Stimulated activated CD4-positive, alpha-beta T cell treated with anti-CD3 and anti-CD28 coated beads, Interleukin-15, amount 100 ng/mL, for 1 hour (primary cell): ENCODE measurements at places on chromosomes 3 and 15.
A peak's percentile ranks its signal among the peaks of the same experiment; 100 is the strongest.

DNA sequence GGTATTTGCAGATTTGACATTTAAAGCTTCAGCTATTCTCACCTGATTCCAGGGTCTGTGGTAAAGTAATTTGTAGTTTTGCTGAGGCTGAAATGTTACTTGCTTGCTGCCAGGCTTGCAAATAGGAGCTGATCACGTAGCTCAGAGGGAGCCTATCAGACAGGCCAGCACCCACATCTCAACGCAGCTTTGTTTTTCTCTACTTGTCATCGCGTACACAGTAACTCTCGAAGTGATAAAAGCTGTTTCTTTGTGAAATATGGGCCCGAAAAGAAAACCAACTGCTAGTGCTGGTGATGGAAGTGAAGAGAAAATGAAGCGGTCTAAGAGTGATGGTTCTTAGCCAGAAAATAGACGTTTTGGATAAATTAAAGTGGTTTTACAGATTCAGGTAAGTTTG lies 23.4 kb downstream of the RAB5A start:
- no peak for DNase-seq

DNA sequence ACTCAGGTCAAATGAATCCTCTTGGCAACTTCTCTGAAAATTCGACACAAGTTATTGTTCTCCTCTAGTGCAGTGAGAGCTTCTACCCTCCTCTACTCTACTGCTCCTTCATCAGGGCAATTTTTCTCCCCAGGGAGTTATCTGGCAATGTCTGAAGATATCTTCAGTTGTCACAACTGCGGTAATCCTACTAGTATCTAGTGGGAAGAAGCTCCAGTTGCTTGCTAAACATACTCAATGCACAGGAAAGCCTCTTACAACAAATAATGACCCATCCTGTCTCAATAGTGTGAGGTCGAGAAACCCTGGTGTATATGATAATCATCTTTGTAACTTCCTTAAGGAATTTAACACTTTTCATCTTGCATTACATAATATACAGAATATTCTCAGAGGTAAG lies 1147.6 kb downstream of the IGSF11 start:
- no peak for DNase-seq

GRCh38 chr3:151544164-151544548 lies 83.3 kb upstream of the IGSF10 start:
- no peak for DNase-seq

- peak; percentile 77 for DNase-seq
Measured at GRCh38 chr15:63503739-63504246, 600 bp upstream of the USP3 start.

GRCh38 chr3:129548104-129548965 lies 5.4 kb downstream of the H1-8 start:
- no peak for DNase-seq

DNA sequence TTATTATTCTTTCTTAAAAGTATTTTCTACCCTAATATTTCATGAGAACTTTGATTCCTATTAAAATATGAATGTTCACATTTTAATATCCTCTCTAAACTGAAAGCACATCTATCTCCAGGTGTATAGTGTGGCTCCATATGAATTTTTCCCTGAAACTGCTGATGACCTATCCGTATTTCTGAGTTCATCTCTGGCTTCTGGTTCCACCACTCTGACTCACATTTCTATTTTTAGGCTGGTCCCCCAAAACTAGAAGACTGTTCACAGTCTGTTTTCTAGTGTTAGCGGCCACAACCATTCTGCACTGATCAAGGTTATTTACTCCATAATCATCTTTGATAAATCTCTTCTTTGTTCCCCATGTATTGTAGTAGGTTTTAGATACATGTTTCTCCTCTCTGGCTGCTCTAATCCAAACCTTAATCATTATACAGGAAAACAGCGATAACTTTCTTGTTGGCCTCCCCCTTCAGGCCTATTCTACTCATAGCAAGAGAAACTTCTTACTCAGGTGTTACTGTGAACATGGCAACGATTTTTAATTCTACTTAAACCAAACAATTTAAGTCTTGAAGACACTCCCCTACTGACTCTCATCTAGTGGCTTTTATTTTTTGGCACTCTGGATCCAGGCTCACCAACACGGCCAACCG lies 12.8 kb downstream of the ADPGK start:
- no peak for DNase-seq

DNA sequence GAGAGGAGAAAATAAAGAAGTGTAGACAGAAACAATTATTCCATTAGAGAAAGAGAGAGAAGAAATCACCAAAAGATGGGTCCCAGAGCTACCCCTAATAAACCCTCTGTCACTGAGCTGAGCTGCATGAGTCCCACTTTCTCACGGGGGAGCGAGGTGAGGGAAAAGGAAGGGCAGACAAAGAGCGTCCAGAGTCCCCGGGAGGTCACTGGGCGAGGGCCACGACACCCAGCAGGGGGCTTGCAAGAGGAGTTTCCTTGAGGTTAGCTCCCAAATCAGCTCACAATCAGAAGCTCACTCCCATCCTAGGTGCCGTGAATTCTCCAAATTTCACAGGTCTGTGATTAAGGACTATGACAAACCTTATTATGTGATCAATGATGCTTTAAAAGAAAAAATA lies 62.3 kb downstream of the XXYLT1 start:
- DNase-seq: no peak

GRCh38 chr15:80878867-80879250 lies 99.7 kb downstream of the CEMIP start:
- no peak for DNase-seq

GRCh38 chr3:16898595-16899395 lies 14.0 kb downstream of the PLCL2 start:
- DNase-seq: no peak

- no peak for DNase-seq
Measured at GRCh38 chr3:24305795-24306467, 188.7 kb downstream of the THRB start.

DNA sequence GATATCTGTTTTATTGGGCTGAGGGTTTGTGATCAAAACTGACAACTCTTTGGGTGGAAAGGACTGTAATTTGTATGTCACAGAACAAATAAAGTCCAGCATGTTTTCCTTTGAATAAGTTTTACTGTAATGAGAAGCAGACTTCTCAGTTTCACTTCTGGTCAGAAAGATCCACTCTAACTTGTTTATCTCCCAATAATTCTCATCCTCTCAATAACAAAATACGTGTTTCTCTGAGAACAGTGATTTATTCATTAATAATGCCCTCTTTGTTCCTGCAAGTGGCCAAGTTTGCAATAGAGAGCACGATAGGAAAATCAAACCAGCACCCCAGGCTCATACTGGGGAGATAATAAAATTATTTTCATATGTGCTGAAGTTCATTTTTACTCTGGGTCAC lies 190.6 kb downstream of the CNTN3 start:
- DNase-seq: no peak

- no peak for DNase-seq
Measured at GRCh38 chr15:33005582-33005981, 188.9 kb downstream of the FMN1 start.

DNA sequence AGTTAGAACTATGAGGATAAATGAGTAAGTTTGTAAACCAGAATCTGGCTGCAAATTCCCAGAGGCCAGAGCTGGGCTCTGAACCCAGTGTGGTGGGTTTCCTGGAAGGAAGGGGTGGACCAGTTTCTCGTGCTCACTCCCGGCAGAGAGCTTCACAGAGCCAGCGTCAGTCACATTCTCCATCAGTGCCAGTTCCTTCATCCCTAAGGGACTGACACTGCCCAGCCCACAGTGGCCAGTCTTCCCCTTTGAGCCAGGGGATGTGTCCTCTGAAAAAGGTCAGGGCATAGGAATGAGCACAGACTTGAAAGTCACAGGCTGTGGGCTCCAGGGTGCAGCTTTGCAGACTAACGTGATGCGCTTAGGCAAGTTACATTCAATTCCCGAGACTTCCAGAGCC lies 135.8 kb upstream of the HACD2 start:
- DNase-seq: no peak

- DNase-seq: no peak
Measured at GRCh38 chr3:56762718-56763117, 39.0 kb downstream of the ARHGEF3 start.

DNA sequence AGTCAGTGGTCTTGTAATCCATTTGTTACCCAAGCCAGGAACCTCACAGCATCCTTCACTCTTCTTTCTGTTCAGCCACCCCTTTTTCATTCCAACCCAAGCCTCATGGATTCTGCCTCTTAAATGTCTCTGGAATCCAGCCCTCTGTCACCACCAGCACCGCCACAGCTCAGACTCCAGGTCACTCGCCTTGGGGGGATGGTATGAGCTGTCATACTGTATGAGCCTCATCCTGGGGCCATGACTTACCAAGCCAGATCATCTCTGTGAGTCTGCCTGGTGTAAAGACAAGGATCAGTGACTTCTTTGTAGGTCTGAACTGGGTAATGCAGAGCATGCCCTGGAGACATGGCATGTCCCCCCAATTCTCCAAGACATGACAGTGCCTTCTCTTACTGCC lies 79.6 kb downstream of the PGPEP1L start:
- DNase-seq: no peak

- DNase-seq: no peak
Measured at GRCh38 chr3:188839187-188839695, 332.5 kb upstream of the TPRG1 start.

DNA sequence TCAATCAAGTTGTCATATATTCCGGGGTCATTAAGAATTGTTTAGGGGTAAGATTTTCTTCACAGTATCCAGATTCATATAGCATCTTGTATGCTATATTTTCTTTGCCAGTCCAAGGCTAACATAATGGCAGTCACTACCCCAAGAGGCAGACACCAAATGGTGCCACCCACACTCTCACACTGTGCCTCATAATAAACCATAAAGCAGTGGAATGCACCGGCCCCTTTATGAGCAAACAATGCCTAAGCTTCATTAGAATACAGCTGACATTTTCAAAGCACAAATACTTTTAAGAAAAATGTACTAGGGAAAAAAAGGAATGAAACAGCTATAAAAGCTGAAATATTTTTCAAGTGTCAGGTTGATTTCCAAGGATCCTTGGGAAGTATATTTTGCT lies 121.6 kb downstream of the TFDP2 start:
- no peak for DNase-seq

GRCh38 chr15:23734862-23735261 lies 47.8 kb upstream of the NDN start:
- DNase-seq: no peak

GRCh38 chr15:27248251-27248650 lies 277.3 kb downstream of the GABRG3 start:
- no peak for DNase-seq

DNA sequence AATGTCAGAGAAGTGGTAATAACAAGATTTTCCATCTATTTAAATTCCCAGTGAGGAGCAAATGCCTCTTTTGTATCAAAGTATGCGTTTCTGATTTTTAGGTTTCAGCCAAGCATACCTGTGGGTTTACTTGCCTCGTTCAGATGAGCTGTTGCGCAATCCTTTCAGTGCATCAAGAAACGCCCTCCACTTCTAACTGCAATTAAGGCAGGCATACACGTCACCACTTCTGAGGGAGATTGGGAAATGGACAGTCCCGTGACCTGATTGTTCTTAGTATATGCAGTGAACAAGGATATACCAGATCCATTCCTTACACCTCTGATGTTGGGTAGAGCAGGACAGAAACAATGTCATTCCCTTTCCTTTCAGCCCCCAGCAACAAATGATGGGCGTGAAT lies 219.0 kb downstream of the ITPR1 start:
- no peak for DNase-seq

DNA sequence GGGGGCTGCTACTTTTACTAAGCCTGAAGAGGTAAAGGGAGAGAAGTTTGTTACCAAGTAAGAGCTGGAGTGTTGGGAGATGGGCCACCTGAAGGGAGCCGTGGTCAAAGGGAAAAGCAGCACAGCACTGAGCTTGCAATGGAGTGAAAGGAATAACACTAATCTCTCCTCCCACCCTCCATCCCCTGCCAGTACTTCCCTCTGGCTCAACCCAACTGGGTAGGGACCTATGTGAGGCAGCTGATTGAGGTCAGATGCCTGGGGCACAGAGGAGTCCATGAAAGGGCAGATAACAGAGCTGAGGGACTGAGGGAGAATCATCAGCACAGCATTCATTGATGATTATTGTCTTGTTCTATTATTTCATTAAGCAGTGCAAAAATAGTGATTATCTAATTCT lies 212.4 kb upstream of the TBC1D5 start:
- DNase-seq: no peak

DNA sequence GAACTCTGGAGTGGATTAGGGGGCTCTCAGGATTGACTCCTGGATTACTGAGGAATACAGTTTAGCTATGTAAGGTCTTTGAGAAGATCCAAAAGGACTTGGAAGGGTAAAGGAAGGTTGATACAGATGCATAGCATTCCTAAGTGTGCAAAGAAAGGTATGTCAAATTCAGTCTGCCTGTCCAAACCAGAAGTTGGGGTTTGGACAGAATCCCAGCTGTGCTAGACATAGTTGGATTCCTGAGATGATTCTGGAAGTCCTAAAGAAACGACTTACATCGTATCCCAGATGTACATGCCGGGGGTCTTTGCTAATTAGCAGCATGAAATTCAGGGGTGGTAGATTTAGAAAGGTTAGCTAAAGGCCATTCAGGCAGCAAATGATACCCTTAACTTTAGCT lies 97.7 kb upstream of the TSPAN3 start:
- DNase-seq: no peak

GRCh38 chr3:132549890-132550578 lies 47.0 kb upstream of the ACKR4 start:
- no peak for DNase-seq

DNA sequence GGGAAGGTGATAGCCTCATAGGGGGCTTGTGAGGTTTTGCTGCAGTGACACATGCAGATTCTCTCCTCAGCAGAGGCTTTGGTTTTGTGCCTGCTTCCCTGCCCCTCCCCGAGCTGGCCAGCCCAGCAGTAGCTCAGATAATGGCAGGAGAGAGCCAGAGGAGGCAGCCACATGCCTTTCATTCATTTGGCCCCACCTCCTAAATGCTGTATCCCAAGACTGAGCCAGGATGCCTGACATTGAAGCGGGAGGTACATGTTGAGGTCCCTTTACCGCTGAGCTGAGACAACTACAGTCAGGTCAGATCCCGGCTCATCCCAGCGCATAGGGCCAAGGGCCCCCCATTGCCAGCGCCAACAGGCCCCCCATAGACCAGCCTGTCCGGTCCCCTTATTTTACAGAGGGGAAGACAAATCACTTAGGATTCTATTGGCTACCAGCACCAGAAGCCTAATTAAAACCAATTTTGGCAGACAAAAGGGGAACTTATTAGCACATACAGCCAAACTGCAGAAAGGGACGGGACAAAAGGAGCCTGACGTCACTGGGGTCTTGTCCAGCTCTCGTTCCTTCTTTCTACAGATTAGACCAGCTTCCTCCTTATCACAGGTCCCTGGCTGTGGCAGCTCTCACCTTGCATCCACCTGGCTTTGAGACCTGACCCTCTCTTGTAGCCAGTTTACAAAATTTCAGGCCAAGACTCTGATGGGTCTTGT lies 12.1 kb upstream of the POLG start:
- no peak for DNase-seq

- no peak for DNase-seq
Measured at GRCh38 chr3:183711516-183711915, 13.9 kb downstream of the YEATS2 start.

GRCh38 chr15:87817553-87817952 lies 439.0 kb downstream of the NTRK3 start:
- DNase-seq: no peak

- no peak for DNase-seq
Measured at GRCh38 chr3:29236146-29236840, 44.6 kb upstream of the RBMS3 start.
